Posterior vena cava (tissue), 2 donors: ENCODE measurements at places on chromosomes 5 and 9. TPM values are rescaled to one million over a fixed set of nuclear protein-coding genes. Genes with fewer than 3 reads are reported as not detected.

The TRPM3 gene
- 5.3 TPM for total RNA-seq

The NRG2 gene
- 0.90 TPM for total RNA-seq

The FBP1 gene
- total RNA-seq, result 4.2 TPM

The SMIM33 gene
- total RNA-seq, result not detected

The CDH12 gene
- not detected for total RNA-seq

The OR1L1 gene
- total RNA-seq, result not detected

The SLC6A3 gene
- total RNA-seq, result 0.19 TPM

The DEPDC1B gene
- total RNA-seq, result 0.37 TPM
